ENCODE measurements at places on chromosomes 6 and 20.

- no peak for DNase-seq
Measured at GRCh38 chr20:22305381-22305780, 279.0 kb downstream of the FOXA2 start.

DNA sequence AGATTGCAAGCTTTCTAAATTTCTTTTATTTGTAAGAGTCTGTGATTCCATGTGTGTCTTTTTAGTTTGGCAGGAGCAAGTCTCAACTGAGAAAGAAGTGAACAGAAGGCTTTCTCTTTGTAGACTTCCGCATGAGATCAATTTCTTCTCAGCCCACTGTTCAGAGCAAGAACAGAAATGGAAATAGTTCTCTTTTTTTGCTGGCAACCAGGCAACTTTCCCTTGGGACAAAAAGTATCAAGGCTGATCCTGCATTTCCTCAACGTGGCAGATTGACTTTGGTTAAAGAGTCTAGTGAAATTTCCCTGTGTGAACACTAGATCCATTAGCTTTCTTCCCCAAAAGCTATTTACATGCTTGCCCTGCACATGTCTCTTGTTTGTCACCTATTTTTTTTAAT lies 46.8 kb upstream of the JAG1 start:
- no peak for DNase-seq

- no peak for DNase-seq
Measured at GRCh38 chr6:166849749-166850183, 106.6 kb downstream of the RNASET2 start.

DNA sequence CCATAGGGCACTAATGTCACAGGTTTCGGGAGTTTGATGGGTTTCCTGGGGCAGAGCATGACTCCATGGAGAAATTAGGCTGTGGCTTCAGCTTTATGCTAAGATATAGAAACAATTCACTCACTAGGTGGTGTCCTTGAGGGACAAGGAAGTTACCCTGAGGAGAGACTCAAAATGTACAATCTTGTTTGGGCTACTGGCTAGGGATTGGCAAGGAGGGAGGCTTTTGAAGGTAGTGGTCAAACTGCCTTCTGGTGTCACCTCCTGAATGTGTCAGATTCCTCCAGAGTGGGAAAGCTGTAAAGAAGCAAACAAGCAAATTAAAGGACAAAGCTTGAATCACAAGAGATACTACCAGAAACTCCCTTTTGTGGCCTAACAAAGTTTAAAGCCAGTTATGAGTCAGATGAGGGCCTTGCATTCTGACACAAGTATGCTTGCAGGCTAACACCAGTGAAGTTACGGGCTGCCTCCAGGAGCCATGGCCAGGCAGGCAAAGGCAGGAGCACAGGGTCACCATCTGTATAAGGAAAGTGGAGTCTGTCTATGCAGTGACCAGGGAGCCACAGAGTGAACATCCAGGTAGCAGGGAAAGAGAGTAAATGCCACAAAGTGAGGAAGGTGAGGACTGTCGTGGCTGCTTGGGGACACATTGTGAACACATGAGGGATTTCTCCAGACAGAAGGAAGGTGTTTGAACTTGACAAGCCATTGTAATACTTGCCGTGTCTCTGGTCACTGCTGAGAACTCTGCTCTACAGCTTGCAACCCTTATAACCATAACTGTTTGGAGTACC lies 107.7 kb upstream of the DTNBP1 start:
- no peak for DNase-seq

GRCh38 chr6:155544677-155545076 lies 89.0 kb upstream of the NOX3 start:
- DNase-seq: no peak

DNA sequence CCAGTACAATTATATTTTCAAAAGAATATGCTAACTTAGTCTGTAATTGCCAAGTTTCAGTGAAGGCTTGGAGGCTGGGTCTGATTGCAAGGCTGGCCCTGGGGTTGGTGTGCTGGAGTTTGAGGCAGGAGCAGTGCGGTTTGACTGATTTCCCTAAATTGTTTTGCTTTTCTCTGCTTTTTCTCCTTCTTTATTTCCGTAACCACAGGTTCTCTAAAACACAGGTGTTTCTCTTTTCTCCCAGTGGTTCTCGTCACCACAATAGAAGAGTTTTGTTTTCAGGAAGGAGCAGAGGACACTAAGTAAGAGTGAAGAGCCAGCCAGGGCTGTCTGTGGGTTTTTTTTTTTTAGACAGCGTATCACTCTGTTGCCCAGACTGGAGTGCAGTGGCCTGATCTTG lies 8.2 kb upstream of the SNX9 start:
- DNase-seq: no peak

- DNase-seq: no peak
Measured at GRCh38 chr6:5086294-5086890, 1.3 kb downstream of the PPP1R3G start.

DNA sequence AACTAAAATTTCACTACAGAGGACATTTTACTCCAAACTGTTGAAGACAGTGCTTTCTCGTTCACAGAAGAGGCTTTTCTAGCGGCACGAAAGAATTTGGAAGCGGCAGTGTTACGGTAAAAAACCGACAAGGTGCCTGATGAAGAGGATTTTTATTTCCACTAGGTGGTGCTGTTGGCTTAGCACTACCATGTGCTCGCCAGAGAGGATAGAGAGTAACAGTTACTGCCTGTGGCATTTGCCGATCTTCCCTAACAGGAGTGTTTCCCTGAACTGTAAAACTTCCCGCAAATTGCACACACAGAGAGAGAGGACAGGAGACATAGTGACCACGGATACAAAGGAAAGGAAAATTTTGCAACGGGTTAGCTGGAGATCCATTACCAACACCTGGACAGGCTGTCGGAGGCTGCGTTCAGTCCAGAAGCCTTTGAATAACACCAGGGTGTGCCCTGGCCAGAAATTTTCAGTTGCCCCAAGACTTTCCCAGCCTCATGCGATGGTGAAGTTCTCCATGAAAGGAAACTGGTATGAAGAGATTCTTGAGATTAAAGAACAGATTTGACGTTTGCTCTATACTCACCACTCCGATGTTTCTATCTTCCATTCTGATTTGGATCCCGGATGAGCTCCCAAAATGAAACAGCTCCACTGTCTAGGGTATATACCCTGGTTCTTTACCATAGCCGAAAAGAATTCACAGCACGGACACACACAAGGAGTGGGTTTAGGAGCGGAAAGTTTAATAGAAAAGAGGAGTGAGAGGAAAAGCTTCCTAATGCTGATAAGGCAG lies 48.1 kb downstream of the HLA-DPB1 start:
- no peak for DNase-seq

DNA sequence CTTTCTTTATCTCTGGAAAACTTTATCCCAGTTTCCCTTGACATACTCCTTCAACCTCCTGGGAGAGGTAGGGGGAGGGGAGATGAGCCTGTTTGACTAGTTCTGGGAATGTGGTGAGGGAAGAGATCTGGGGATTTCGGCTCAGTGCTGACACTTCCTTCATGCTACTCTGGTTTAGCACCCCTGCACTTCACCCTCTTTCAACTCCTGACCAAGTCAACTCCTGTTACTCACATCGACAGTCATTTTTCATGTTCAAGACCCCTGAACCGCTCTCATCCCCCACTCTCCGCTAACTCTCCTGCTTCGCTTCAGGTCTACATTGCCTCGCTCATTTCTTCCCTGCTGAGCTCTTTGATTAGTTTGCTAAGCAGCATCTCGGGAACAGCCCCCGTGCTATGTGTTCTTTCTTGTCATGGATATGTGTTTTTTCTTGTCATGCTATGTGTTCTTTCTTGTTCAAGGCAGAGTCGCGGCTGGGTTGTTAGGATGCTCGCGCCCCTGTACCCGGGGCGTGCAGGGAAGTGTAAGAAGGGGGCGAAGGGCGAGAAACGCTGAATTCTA lies 16.6 kb upstream of the TRIM27 start:
- DNase-seq: peak; percentile 86

DNA sequence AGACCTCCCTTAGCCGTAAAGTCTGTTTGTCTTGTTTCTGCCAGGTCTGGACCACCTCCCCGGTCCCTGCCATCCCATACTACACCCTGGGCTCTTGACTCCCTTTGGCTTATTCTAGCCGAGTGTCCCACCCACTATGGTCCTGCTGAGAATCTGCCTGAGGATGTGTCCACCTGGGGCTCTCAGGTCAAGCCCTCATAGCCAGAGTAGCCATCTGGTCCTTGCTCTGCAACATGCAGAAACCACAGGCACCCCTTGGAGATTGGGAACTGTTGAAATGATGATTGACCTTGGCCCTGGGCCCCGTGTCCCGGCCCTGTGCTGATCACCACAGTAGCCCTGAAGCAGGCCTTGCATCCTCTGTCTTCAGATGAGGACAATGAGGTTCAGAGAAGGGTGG lies 44.0 kb downstream of the VSTM2L start:
- peak; percentile 9 for DNase-seq

DNA sequence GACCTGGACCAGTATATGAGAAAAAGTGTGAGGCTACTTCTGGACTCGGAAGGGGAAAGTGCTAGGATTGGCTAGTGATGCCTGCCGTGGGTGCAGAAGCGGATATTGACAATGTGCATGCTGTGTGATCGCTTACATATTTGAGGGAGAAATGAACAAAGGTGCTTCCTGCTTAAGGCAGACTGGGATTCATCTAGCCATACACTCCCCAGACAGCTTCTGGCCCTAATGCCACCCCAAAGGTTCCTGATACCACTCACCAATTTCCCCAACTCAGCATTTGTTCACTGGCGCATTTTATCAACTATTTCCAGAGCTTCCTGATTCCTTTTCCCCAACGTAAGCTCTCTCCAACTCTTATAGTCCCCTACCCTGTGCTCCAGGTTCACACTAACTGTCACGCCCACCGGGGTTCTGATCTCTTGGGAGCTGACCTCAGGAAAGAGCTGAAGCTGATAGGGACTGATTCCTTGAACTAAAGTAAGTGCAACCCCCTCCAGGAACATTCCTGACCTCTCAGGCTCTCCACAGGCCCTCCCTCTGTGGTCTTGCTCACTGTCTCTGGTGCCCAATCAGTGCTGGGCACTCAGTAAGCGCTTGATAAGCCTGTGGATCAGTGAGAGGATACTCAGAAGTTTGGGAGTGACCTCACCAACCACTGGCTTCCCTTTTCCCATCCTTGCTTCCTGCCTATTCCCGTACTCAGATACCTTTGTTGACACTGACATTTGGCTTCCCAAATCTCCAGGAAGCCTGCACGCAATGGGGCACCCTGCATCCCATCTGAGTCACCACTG lies 73.3 kb downstream of the MRPL14 start:
- no peak for DNase-seq

DNA sequence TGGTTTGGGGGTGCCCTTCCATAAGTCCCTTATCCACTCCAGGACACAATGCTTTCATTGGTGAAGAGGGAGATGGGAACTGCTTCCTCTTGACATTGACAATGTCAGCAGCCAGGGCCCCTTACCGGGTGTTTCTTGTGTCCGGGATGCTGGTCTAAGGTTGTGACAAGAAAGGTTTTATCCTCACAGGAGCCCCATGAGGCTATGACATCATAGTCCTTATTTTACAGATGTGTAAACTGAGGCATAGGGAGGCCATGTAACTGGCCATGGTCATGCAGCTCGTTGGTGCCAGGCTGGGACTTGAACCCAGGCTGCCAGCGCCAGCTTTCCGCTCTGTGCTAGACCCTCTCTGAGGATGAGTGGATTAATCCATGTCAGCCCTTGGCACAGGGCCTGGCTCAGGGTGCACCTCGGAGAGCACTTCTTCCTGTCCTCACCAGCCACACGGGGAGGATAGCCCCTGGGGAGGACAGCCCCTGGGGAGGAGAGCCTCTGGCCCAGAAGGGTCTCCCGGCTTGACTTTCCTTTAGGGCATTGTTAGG lies 157.3 kb downstream of the SYCP2 start:
- peak; percentile 30 for DNase-seq

Measured in activated CD8-positive, alpha-beta memory T cell treated with anti-CD3 and anti-CD28 coated beads for 24 hours (primary cell).